ENCODE measurements at places on chromosomes 2 and 18.

- DNase-seq: no peak
Observed at GRCh38 chr2:63081404-63081803, 30.8 kb downstream of the OTX1 start.

- DNase-seq: no peak
Observed at GRCh38 chr2:106536490-106536889, 49.3 kb downstream of the CD8B2 start.

DNA sequence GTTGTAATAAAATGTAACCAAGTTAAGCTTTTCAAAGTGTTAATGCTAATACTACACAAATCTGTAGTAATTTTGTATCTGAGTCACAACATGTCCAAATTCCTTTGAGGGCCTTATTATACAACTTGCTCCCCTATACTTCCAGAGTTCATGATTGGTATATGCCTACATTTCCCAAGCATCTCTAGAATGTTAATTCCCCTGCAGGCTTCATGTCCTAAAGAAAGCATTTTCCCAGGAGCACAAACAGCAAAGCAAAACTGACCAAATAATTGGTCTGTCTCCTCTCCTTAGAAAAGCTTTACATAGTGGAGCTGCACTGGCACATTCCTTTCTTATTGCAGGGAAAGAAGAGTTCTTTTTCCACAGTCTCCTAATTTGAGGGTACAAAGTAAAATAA lies 3.7 kb downstream of the ALS2 start:
- DNase-seq: no peak

- DNase-seq: no peak
Observed at GRCh38 chr2:8343031-8343430, 338.8 kb upstream of the ID2 start.

DNA sequence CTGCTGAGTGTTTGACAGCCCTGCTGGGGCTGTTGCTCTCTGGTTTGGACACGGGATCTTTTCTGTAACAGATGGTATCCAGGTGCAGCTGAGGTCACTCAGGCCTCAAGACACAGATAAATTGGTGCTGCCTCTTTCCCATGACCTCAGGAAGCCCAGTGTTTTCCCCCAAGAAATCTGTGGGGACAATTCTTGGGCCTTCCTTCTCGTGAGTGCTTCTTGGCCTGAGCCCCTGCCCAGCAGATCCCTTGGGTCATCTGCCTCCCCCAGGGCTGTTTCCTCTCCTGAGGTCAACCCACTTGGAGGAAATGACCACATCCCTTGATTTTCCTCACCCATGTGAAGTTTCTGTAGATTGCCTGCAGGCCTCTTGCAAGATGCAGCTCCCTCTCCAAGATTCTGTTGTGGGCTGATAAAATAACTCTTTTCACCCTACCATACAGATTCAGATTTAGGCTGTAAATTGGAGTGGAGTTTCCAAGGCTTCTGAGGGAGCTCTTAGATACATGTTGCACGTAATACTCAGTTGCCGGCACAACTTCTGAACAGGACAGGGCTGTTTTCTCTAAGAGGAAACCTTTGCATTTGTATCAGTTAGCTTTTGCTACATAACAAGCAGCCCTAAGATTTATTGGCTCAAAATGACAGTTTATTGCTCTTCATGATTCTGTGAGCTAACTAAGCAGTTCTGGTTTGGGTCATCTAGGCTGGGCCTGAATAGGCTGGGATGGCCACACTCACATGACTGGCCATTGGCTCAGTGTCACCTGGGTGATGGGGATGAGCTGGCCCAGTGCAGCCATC lies 13.1 kb downstream of the ZAP70 start:
- no peak for DNase-seq
